ENCODE measurements at places on chromosomes 5 and 9. TPM values are rescaled to one million over a fixed set of nuclear protein-coding genes. Genes with fewer than 3 reads are reported as not detected.

The TTLL11 gene
- 8.8 TPM for polyA plus RNA-seq

The PCDHB15 gene
- polyA plus RNA-seq: 17.0 TPM

The CCDC171 gene
- polyA plus RNA-seq: 4.9 TPM

The MATR3 gene
- polyA plus RNA-seq: 600 TPM

The MAP1B gene
- polyA plus RNA-seq: 12.7 TPM

GRCh38 chr5:151686674-151687407 lies at the start of gene SPARC:
Gene SPARC (minus strand): TSS chr5:151686915. CDS start chr5:151676188, 10,727 bp downstream.
- DNase-seq: no peak

- DNase-seq: no peak
These were observed 700.5 kb upstream of the ZNF608 start for GRCh38 chr5:125446986-125447385.

- no peak for DNase-seq
These were observed 143.5 kb downstream of the PPP2R2B start for GRCh38 chr5:146734936-146735577.

DNA sequence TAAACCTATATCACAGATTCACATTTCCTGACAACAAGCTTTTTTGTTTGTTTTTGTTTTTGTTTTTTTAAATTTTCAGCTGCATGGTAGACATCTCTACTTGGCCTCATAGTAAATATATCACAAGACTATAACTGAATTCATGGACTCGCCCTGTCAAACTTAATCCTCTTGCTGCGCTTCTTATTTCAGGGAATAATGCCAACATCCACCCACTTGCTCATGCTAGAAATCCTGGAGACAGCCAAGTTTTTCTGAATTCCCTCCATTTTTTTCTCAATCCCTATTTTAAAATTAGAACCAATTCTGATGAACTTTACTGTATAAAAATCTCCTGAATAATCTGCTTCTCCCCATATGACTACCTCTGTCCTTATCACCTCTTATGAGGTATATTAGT lies 283.6 kb upstream of the RPS23 start:
- no peak for DNase-seq

- no peak for DNase-seq
These were observed 196.9 kb downstream of the CACNA1B start for GRCh38 chr9:138074516-138074915.

GRCh38 chr5:67746103-67746502 lies 469.5 kb upstream of the PIK3R1 start:
- no peak for DNase-seq

- DNase-seq: no peak
These were observed 1.6 kb downstream of the NINJ1 start for GRCh38 chr9:93132287-93132927.

DNA sequence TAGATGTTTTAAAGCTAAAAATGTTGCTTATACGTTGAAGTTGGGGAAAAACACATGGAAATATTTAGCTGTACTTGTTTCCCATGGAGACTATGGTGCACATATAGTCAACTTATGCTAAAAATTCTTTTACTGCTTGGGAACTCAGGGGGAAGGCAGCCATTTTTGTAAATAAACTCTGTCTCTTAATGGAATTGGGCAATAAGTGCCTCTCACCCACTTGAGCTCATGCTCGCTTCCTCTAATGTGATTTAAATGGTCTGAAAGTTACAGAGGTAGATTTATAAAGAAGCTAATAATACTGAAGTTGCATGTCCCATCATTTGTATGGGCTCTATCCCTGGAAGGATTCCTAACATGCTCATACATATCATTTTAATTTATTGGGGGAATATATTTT lies 523.8 kb downstream of the RASEF start:
- no peak for DNase-seq

DNA sequence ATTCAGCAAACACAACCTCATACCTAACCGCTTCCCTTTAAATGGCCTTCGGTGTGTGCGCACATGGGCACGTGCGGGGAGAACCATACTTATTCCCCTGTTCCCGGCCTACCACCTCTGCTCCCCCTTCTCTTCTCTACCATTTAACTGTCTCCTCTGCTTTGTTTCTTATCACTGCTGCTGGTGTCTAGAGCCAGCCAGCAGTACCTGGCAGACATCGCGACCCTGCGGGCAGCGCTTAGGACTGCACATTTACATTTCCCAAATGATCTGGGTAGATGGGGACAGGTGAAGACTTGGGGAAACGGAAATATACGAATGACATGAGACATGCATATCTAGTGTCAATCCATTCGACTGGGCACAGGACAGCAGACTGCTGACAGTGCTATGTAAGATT lies 56.6 kb downstream of the PSMB7 start:
- DNase-seq: no peak

- DNase-seq: no peak
These were observed 64.3 kb downstream of the ARHGAP26 start for GRCh38 chr5:142834504-142834903.

- no peak for DNase-seq
These were observed 58.2 kb downstream of the CCNH start for GRCh38 chr5:87354496-87354895.
